ENCODE measurements at places on chromosomes 6 and 20.

DNA sequence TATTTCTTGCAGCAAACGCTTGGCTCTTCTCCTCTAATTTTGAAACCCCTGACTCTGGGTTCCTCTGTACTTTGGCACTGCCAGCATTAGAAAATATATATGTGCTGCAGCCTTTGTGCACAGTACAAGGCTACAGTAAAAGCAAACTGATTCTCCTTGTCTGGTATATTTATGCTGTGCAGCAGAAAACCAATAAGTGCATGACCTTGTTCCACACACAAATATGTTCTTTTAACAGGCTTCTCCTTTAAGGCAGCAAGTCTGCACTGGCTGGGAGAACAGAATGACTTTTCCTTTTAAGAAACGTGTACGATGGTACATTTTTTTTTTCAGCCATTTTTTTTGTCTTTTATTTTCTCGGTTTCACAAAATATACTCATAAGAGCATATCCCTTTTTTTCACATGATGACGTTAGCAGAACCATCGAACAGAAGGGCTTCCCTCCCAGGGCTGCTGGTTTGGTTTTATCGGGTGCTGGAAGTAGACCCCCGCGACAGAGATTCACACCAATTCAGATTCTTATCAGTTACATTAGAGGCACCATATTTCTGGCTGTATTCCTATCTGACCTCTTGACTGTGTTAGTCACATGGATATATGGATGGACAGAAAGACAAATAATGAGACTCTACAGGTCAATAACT is 129.9 kb upstream of the ARID1B start:
- no peak for DNase-seq

GRCh38 chr20:41654884-41655283 is 36.7 kb upstream of the CHD6 start:
- no peak for DNase-seq

DNA sequence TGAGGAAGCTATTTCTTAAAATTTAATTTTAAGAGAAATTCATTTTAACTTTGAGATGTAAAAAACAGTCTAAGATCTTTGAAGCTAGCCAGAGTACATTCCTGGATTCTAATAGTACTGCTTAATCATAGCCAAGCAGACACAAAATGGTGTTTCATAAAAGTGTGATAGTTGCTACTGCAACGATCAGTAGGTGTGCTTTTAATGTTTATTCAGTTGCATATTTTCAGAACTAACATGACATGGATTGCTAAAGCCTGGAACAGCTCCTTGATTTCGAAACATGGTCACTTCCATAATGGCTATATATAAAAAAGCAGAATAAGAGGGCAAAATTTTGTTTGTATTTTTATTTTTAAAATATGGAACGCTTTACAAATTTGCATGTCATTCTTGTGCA is 35.5 kb downstream of the SESN1 start:
- DNase-seq, result no peak

DNA sequence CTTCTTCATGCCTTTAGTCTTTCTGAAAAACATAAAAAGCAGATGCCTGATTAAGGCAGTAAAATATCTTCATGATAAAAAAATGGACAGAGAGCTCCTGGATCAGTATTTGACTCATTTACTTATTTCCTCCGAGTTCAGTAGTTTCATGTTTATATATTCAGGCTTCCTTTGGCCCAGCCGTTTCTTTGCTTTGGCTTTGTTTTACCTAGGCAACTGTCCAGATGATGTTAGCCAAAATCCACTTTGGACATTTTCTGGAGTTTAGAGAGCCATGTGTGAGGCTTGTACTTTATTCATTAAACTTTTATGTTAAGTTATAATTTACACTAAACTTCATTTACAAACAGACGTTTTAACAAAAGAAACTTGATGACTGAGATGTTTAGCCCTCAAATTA is 307.1 kb upstream of the RSPO3 start:
- DNase-seq, result no peak

- no peak for DNase-seq
Observed at GRCh38 chr6:119328254-119328653, 21.3 kb downstream of the MAN1A1 start.

DNA sequence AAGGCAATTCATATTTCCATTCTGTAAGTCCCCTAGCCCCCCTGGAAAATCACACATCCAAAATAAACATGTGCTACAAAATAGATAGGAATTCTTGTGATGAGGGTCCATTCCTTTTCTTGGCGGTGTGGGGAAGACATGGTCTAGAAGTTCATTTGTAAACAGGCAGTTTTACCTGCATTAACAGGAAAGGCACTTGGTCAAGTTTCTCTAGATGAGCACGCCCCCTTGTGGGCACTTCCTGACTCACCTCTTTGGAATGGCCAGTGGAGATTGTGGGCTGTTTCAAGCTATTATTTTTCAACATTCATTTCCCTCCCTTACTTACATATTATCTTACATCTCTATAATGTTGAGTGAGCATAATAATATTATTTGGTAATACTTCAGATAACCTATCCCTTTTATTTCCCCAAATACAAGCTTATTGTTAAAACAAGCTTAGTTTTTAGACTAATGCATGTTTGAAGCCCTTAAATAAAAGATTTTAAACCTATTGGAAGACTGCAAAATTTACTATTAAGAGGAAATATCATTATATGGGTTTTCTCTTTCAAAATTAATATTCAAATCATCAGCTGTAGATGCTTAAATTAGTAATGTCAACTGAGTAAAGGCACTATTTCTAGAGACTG is 92.1 kb downstream of the TASP1 start:
- DNase-seq, result peak; percentile 52

- DNase-seq, result peak; percentile 93
Observed at GRCh38 chr6:33161354-33162331, 30.6 kb downstream of the COL11A2 start.

GRCh38 chr20:15637950-15638754 is 935.1 kb downstream of the KIF16B start:
- DNase-seq, result no peak

DNA sequence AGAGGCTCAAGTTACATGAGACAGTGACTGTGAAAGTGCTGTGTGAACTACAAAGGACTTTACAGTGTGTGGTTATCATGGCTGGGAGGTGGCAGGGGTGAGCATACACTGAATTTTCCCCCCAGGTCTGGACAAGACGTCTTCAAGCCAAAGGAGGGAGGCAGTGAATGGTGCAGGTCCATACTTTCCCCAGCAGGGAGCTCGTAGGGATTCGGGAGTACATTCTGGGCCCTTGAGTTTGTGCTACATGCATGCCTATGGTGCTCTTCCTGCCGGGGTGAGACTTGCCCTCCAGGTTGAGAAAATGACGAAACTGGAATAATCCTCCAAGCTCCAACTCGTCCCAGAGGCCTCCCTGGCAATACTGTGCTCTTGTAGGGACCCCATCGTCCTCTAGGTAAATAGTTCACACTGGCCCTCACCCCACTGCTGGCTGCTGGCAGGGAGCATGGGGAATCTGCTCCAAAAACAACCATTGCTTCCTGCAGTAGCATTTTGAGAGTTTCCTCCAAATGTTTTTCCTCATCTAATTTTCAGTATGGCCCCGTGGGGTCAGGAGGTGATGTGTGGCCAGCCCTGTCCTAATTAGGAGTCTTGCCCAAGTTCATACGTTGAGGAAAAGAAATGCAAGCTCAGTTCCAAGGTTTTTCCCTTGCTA is 57.6 kb downstream of the ZNF831 start:
- no peak for DNase-seq

DNA sequence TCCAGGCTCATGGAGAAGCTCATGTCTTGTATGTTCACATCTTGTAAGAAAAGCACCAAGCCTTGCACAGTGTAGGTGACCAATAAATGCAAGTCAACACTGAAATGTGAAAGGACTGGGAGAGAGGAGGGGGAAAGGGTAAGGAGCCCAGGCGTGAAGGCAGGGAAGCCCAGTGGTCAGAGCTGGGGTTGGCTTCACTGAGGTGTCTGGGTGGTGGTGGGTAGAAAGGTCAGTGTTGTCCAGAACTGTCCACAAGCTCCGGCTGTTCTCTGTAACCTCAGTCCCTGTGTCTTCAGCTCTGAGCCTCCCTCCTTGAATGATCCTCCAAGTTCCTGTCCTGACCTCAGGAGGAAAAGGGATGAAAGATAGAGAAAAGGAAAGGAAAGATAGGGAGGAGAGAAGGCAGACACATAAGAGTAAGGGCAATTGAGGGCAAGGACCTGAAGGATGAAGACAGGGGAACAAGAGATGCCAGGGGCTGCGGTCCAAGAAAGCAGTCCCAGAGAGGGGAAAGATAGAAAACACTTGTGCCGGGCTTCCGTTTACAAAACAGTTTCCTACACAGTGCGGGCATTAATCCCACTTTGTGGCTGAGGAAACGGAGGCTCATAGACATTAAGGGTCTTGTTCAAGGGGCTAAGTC is 2.4 kb upstream of the TNXB start:
- no peak for DNase-seq

GRCh38 chr6:66849843-66850242 is 1142.8 kb upstream of the EYS start:
- no peak for DNase-seq

- DNase-seq, result no peak
Observed at GRCh38 chr6:52049252-52050050, 38.0 kb downstream of the PKHD1 start.

DNA sequence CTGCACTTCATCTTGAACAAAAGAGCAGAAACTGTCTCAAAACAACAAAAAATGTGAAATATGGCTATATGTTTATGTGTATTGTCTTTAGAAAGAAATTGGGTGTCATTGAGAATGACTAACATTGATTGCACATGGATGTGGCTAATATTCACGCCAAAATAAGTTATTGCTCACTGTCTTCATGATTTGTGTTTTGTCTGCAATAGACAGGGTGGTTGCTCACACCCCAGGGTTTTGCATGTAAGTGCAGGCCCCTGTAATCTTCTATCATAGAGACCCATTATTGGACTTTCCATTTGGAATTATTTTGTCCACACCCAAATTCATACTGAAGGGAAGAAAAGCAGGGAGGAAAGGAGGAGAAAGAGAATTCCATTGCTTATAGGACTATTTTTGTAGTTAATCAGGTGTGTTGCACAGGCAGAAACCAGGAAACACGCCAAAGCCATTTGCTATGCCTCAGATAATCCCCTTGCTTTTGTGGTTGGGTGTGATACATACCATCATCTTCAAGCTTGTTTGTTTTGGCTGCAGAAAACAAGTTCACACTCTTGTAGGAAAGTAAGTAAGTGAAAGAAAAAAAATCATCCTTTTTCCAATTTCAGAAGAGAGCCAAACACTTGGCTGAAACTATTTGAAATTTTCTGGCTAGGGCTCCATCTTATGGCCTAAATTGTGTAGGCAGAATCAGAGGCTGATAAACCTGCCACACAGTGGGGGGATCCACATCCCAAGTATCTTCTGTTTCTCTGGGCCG is 214.1 kb downstream of the COL12A1 start:
- DNase-seq, result no peak

- DNase-seq, result no peak
Observed at GRCh38 chr6:105184921-105185320, 5.1 kb upstream of the POPDC3 start.

DNA sequence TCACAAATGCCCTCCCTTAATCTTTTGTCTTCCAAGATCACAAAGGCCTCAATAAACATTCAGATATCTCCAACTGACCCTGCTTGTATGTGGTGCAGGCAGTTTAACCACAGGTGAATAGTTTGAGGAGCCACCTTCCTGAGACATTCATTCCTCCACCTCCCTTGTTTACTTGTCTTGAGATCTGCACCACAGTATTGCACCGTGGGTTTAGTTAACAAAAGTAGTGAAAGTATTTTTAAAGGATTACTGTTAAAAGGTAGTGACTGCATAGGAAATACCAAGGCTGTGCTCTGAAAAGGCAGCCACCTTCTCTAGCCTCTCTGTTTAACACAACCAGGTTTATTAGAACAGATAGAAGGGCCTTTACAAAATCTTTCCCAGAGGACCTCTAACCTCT is 46.5 kb downstream of the SESN1 start:
- no peak for DNase-seq

GRCh38 chr6:130233330-130233729 is 10.6 kb upstream of the SAMD3 start:
- no peak for DNase-seq

DNA sequence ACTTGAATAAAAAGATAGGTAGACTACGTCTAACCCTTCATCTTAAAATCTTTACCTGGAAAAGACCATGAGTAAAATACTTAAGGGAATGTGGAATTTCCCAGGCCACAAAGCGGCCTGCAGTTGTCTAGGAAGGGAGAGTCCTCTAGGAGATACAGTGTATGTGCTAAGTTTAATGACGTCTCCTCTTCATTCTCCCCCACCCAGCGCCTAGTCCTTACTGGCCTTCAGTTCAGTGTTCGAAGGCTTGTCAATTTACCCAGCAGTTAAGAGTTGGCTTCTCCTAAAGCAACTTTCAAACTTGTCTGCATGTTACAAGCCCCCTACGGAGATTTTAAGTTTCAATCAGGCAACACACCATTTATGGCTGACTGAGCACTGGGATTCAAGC is 35.2 kb downstream of the HFE start:
- DNase-seq, result no peak

DNA sequence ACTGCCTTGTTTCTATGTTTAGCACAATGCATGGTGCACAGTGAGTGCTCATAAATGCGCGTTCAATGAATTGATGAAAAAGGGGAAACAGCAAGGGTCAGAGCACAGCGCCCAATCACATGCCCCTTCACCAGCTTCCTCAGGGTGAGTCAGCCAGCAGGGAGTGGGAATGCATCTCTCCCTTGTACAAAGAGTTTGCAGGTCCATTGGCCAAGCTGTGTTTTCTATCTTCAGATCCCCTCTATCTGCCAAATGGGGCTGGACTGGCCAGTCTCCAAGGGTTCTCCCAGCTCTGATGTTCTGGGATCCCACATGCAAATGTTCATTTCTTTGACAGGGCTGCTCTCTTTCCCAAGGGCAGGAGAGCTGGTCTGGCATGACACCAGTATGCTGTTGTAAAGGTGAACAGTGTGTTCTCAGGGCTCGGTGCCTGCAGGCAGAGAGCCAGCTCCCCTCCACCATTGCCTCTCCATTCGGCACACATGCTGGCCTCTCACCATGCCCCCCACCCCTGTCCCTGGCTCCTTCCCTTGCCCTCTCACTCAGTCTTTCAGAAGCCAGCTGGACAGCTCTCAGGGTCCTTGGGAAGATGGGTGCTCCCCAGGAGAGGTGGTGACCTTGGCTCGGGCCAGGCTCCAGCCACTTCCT is 25.0 kb downstream of the ANGPT4 start:
- DNase-seq, result no peak

DNA sequence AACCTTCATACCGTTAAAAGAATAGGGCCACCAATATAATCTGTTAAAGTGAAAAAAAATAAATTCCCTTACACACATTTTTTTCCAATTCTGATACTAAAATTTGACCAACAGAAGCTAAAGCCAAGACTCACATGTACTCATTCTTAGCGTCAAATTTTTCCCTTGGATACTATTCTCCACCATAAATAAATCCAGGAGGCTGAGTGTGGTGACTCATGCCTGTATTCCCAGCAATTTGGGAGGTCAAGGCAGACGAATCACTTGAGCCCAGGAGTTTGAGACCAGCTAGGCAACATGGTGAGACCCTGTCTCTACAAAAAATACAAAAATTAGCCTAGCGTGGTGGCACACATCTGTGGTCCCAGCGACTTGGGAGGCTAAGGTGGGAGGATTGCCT is 43.9 kb downstream of the SCML4 start:
- DNase-seq, result peak; percentile 26
